ENCODE measurements at places on chromosomes 3 and 15. TPM values are rescaled to one million over a fixed set of nuclear protein-coding genes. Genes with fewer than 3 reads are reported as not detected.

Gene MAP2K5
- 15.0 TPM for total RNA-seq

Gene SEMA6D
- total RNA-seq: 15.8 TPM

Gene GOLGA6B
- total RNA-seq: 0.33 TPM

DNA sequence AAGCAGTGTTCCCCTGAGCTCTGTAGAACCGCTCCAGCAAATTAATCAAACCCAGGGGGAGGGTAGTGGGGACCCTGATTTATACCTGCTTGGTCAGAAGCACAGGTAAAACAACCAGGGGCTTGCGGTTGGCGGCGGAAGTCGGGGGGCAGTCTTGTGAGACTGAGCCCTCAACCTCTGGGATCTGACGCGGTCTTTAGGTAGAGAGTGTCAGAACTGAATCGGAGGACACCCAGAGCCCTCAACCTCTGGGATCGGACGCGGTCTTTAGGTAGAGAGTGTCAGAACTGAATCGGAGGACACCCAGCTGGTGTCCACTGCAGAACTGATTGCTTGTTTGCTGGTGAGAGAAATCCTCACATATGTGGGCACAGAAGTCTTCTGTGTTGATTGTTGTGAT is 12.9 kb upstream of the PAQR5 start:
- DNase-seq: no peak

All from H9 (cell line).